ENCODE measurements at places on chromosomes 7 and 10. TPM values are rescaled to one million over a fixed set of nuclear protein-coding genes. Genes with fewer than 3 reads are reported as not detected.

The DOCK4 gene
- polyA plus RNA-seq = 26.6 TPM

The ADGRA1 gene
- polyA plus RNA-seq = 1.9 TPM

The CNPY1 gene
- not detected for polyA plus RNA-seq

GRCh38 chr7:31260851-31261250, 79.7 kb downstream of the NEUROD6 start:
- no peak for DNase-seq

- DNase-seq = no peak
These were observed 69.4 kb upstream of the FZD1 start for GRCh38 chr7:91194841-91195240.

The CCM2 gene
- polyA plus RNA-seq = 25.4 TPM

The SUN3 gene
- polyA plus RNA-seq = not detected

DNA sequence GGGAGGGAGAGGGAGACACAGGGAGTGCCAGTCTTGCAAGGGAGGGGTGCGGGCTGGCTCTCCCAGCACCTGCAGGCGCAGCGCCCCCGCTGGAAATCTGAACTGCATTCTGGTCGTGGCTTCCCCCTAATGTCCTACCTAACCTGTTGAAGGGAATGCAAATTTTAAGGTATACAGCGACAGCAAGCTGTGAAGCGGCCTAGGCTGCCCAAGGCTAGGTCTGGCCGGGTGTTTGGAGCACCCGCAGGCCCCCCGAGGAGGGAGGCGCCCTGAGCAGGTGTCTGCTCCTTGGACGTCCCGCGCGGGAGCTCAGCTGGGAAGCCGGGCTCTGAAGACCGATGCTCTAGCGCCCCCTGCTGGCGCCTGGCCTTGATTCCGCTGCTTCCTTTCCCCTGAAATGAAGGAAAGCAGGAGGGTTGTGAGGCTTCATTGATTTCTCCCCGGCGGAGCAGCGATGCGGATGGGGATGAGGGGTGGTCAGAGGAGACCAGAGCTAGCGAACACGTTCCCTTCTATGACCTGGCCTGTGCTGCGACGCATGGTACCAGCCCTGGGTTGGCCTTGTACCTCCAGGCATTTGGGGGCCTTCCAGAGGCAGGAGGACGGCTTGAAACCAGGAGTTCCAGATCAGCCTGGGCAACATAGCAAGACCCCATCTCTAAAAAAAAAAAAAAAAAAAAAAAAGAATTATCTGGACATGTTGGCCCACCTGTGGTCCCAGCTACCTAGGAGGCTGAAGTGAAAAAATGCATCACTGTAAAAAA, 601.3 kb downstream of the GALNT17 start:
- peak; percentile 79 for DNase-seq
